ENCODE measurements at places on chromosomes 2 and 18.

GRCh38 chr2:46828491-46829230, 86.9 kb downstream of the MCFD2 start:
- no peak for DNase-seq

GRCh38 chr2:218002845-218003180, at the start of gene TNS1:
TNS1 (minus strand) TSS chr2:218002995; CDS start chr2:218002872, 123 bp downstream.
- DNase-seq: no peak

GRCh38 chr18:75034937-75035336, 174.0 kb downstream of the PTGR3 start:
- no peak for DNase-seq

- no peak for DNase-seq
Observed at GRCh38 chr2:159595410-159596046, 20.8 kb downstream of the BAZ2B start.

DNA sequence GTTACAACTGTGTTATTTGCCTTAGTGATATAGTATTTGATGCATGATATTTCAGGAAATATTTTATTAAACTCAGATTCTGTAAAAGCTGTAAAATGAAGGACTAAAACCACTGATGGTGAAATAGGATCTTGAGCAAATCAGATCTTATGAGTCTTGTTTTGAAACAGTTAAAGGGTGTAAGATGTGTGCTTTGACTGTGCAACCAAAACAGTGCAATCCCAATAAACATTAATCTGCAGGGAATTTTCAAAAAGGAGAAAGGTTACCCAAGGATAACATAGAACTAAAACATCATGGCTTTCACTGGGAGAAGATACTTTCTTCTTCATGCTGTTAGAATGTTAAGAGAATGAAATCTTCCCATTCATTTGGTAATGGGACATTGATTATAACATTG, 378.7 kb downstream of the PARD3B start:
- DNase-seq: no peak

GRCh38 chr18:12518832-12519531, 111.3 kb downstream of the PRELID3A start:
- no peak for DNase-seq

DNA sequence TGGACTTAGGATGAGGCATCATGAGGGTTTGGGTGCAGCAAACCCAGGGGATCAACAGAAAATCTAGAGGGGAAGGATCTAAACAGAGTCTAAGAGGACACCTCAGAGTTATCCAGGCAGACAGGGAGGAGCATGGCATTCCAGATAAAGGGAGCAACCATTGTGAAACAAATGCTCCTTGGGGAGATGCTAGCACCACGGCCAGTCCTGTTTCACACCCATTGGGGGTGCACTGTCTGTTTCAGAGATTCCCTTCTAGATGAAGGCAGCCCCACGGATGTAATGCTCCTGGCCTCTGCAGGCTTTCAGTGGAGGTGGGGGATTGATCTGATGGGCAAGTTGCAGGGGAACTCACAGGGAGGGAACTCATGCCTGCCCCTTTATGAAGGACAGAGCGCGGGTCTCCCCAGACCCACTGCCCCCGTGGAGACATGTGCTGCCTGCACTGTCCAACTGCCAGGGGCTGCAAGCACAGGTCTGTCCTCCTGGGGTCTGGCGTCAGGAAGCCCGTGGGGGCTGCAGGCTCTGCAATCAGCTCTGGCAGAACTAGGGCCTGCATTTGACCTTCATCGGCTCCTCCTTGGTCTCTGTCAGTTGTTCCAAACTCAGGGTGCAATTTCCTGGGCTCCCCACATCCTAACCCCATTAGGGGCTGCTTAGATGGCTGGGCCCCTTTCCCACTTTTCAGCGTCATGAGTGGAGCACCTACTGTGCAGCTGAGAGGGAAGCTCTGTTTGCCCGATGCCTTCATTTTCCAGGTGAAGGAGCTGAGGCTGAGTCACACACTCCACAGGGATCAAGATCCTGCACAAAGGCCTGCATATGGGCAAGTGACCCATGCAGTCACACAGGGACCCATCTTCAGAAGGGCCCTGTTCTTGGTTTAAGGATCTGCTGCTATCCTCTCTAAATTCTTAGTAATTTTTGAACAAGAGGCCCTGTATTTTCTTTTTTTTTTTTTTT, 163.4 kb downstream of the ARL4C start:
- DNase-seq: no peak

GRCh38 chr2:185835974-185836373, 97.4 kb downstream of the FSIP2 start:
- DNase-seq: no peak

GRCh38 chr2:2455151-2455550, 124.1 kb upstream of the MYT1L start:
- no peak for DNase-seq

DNA sequence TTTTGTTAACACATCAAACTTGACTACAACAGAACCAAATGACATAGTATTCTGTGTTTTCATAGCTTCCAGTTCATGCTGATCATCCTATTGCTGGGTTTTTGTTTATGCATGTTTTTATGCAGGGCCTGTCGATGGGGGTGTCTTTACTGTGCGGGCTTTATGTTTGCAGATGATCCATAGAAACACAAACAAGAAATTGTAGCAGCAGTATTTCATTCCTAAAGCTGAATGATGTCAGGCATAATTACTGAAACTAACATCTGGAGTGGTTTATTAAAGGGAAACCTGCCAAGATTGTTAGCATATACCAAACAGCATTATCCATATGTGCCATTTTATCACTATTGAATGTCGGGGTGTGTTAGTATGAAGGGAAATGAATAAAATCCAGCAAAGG, 129.7 kb downstream of the PTPRM start:
- DNase-seq: no peak

GRCh38 chr2:23106242-23106785, 278.7 kb upstream of the KLHL29 start:
- no peak for DNase-seq

GRCh38 chr2:122244598-122245229, 489.3 kb downstream of the TSN start:
- no peak for DNase-seq

DNA sequence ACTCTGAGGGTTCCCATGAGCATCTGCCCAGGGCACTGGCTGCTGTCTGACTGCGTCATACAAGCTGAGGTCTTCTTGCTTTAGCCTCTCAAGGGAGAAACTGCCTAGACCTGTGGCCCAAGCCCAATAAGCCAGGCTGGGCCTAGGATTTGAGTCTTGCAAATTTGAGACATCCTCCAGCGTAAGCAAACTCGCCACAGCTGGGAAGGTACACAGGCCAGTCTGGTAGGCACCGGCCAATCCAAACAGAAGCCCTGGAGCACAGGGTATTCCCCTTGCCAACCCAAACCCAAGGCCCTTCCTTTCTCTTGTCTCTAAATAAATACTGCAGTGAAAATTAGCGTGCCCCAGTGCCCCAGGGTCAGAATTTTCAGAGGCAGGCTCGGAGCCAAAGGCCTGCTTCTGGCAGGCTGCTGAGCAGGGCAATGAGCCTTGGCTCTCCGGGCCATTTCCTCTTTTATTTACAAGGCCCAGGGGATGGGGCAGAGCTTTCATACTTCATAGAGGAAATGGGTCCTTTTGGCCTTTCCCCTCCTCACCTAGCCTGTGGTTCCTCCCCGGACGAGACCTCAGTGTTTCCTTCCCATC, 33.3 kb downstream of the POLR1A start:
- no peak for DNase-seq

DNA sequence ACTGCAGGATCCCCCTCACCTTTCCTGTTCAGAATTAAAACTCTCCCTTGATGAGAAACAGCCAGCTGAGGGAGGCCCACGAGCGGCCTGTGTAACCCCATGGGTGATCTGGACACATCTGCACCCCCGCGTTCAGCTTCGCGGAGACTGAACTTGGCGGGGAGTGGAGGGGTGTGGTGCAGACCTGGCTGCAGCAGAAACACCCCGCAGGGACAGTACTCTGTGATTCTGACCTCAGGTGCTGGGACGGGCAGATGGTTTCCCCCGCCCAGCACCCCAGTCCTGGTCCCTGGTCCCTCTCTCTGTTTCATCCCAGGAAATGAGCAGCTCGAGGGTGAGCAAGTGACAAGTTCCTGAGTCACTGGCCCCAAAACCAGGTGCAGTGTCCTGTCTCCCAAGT, 41.2 kb downstream of the GBX2 start:
- DNase-seq: no peak

DNA sequence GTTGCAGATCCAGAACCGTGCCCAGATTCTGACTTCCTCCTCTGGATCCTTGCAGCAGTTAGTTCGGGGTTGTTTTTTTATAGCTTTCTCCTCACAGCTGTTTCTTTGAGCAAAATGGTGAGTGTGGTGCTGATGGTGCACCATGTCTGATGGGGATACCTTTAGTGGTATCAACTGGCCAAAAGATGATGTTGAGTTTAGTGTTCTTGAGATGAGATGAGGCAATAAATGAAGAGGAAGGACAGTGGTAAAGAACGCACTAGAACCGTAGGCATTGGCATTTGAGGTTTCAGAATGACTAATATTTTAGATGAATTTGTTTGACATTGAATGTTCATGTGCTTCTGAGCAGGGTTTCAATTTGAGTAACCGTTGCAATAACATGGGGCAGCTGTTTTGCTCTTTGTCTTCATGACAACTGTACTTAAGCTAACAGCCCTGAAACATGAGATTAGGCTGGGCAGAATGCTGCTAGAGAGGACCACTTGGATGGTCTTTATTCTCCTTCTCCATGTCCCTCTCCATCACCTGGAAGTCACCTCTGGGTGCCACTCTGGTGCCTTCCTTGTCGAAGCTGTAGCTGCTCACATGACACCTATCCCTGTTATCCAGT, 3.9 kb downstream of the CTLA4 start:
- DNase-seq: peak; percentile 95

GRCh38 chr18:70450426-70451253, 161.8 kb downstream of the SOCS6 start:
- no peak for DNase-seq

DNA sequence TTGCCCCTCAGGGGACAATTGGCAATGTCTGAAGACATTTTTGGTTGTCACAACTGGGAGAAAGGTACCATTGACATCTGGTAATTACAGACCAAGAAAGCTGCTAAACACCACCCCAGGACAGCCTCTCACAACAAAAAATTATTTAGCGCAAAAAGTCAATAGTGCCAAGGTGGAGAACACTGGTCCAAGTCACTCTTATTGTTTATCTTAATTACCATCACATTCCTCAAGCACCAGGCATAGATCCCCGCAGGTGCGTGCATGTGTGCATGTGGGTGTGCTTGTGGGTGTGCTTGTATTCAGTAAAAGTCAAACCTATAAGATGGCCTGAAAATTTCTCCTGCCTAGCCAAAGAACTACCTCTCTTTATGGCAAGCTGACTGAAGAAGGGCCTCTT, 74.9 kb upstream of the WDR75 start:
- DNase-seq: no peak

GRCh38 chr2:69054431-69054830, 41.5 kb downstream of the ANTXR1 start:
- DNase-seq: peak; percentile 86

All from activated CD4-positive, alpha-beta T cell treated with anti-CD3 and anti-CD28 coated beads, Interleukin-2, Interleukin-4, amounts not matched to agents 100 ng/mL and 50 ng/mL, durations not matched to agents 16 hours and 8 hours (primary cell).